ENCODE measurements at places on chromosomes 3 and 15.

DNA sequence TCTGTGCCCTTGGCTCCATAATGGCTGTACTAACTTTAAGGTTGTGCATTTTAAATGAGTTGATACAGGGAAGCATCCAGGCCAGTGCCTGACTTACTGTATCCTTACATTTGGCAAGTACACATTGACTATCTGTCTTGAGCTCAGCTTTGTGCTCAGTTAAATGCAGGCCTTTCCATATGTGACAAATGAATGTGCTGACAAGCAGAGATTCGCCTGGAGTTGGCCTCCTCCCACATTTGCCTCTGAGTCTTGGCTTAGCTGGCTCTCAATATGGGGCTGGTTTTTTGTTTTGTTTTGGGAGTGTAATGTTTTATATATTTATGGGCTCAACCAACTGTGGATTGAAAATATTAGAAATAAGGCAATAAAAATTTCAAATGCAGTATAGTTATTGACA, 29.7 kb downstream of the TRIM71 start:
- no peak for DNase-seq

DNA sequence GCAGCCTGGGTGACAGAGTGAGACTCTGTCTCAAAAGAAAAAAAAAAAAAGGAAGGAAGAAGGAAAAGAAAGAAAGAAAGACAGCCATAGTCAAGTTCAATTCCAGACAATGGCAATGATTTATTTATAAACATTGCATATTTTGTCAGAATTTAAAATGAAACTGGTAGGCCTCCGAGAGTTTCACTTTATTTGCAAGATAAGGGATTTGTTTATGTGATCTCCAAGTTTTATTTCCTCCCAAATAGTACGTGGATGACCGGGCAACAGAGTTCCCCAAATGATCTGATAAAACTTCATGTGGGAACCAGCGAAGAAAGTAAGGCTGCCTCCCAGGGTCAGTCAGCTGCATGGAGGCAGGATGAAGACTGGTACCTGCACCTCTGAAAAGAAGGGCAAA, 28.6 kb upstream of the MOBP start:
- no peak for DNase-seq

GRCh38 chr3:110625201-110625747, 446.3 kb upstream of the NECTIN3 start:
- DNase-seq = no peak

- no peak for DNase-seq
Measured at GRCh38 chr3:151788401-151788800, 25.5 kb upstream of the AADAC start.

DNA sequence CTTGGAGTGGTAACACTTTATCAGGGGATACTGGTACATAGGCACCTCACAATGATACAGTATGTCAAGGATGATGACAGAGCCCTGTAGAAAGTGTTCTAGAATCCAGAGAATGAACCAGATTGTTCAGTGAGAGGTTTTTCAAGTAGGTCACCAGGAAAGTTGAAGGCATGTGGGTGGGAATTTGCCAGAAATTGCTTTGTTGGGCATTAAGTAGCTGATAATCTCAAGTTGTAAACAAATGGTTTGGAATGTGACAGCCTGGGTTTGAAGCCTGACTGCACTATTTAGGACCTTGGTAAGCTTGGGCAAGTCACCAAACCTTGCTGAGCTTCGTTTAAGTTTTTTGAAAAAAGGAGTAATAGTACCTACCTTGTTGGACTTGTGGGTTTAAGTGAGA, 12.5 kb downstream of the SLC35G2 start:
- DNase-seq = no peak

DNA sequence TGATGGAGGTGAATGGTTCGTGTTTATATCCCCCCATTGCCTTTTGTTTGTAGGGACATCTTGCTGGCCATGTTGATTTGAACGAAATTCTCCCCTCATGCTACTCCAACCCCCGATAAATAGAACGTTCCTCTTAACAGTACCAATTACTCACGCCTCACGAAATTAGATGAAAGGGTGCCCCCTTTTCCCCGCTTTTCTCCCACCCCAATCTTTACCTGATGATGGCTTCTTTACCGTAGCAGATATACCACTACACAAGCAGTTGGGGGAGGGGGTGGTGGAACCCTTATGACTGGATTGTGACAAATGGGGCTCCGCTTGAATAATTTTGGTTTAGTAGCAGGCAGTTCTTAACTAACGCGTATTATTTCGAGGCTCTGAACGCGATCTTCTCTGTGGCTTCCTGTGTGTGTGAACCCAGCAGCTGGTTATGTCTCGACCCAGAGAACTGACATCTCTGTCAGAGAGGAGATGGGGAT, 1.1 kb downstream of the PIAS1 start:
- peak; percentile 74 for DNase-seq

GRCh38 chr3:21331857-21332256, 419.2 kb downstream of the ZNF385D start:
- DNase-seq = no peak

- DNase-seq = no peak
Measured at GRCh38 chr3:119700920-119701734, 1.7 kb upstream of the CFAP91 start.

- DNase-seq = peak; percentile 45
Measured at GRCh38 chr3:177196008-177196455, 1.2 kb downstream of the TBL1XR1 start.

- no peak for DNase-seq
Measured at GRCh38 chr3:11660242-11660641, 16.5 kb upstream of the VGLL4 start.

DNA sequence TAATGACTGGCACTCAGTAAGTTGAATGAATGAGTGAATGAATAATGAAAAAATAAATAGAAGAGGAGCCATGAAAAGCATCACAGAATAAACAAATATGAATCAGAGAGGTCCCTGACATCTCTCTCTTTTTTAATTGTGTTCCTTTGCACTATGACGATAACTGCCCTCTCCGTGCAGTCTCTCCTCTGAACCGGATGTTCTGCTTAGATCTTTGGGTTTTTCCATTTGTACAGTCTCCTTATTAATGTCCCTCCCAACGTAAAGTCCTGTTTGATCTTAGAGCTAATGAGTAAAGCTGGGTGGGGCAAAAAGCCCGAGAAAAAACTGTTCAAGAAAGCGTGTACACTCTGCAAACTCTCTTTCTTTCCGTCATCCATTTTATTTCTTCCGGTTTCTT, 28.3 kb upstream of the BHLHE40 start:
- DNase-seq = peak; percentile 29

- DNase-seq = no peak
Measured at GRCh38 chr15:81302701-81303109, 21.2 kb downstream of the STARD5 start.

DNA sequence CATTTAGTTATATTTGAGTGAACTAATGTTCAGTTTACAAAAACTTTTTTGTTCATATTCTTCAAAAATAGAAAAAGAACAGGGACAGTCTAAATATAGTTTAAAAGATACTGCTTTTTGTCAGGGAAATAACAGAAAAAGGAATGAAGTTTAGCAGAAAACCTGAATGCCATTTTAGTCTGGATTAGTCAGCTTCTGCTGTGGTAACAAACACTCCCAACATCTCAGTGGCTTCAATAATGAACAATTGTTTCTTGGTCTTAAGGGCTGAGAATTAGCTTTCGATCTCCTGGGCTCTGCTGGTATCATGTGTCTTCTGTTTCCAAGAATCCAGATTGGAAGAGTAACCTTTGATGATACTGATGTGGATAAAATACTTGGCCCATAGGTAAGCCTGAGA, 12.4 kb upstream of the USP13 start:
- DNase-seq = no peak

GRCh38 chr3:172236771-172237742, 197.7 kb downstream of the FNDC3B start:
- DNase-seq = no peak

Measured in SW480 (cell line).